D341Med (cell line): ENCODE measurements at places on chromosomes 2 and 18.

- no peak for DNase-seq
These were observed 238.4 kb downstream of the ZEB2 start for GRCh38 chr2:144281476-144281875.

DNA sequence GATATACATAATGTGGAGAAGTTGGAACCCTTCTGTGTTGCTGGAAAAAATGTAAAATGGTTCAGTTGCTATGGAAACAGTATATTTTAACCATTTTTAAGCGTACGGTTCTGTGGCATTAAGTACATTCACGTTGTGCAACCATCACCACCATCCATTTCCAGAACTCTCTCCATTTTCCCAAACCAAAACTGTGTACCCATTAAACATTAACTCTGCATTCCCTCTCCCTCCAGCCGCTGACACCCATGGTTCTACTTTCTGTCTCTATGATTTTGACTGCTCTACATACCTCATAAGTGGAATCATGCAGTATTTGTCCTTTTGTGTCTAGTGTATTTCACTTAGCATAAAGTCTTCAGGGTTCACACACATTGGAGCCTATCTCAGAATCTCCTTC is 67.3 kb downstream of the LDLRAD4 start:
- DNase-seq: no peak

DNA sequence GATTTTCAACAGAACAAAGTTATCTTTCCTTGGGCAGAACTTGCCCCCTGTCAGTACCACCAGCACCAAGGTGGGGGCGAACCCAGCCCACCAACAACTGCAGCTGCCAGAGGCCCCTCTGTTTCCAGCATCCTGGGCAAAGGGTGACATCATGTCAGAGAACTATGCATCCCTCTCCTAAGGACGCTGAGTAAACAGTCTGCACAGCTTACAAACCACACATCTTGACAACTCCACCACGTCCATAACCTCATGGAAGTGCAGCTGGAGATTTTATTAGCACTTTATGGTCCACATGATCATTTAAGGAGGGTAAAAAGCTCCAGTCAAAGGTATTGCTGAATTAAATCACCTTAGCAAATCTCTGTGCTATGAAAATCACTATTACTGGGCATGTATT is 40.4 kb downstream of the PIEZO2 start:
- no peak for DNase-seq

GRCh38 chr2:205771666-205772065 is 89.4 kb downstream of the NRP2 start:
- DNase-seq: no peak

- no peak for DNase-seq
These were observed 118.6 kb downstream of the ANKRD44 start for GRCh38 chr2:197191940-197192322.

- DNase-seq: no peak
These were observed 2.9 kb upstream of the DGKD start for GRCh38 chr2:233351423-233351822.

- no peak for DNase-seq
These were observed 300.7 kb upstream of the MEIS1 start for GRCh38 chr2:66134138-66134701.

DNA sequence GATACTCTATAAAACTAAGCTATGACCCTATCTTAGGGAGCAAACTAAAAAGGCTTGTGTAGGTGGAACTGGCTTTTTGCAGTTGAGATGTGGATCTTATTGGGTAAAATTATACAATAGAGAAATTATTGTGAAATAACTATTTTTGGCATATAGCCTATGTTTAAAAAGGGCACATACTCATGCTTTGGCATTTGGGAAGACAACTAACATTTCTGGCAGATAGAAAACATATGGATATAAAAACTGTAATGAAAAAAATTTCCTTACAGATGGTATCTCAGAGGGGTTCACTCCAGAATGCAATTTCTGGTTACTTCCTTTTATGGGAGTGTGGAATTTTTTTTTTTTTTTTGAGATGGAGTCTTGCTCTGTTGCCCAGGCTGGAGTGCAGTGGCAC is 120.1 kb upstream of the CCDC195 start:
- no peak for DNase-seq

- no peak for DNase-seq
These were observed 18.4 kb upstream of the PRLH start for GRCh38 chr2:237547841-237548416.

DNA sequence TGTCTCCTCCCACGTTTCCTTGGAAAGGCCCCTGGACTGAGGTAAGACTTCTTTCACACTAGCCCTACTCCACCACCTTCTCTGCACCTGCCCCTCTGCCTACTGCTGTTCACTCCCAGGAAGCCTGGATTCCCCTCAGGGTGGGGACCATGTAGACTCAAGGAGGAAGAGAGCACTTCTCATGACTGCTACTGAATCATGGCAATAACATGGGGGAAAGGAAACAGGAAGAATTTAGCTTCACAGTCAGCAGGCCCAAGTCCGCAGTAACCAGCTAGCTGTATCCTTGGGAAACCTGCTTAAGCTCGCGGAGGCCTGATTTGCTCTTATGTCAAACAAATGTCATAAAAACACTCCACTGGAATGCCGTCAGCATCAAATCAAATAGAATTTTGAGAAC is 126.2 kb upstream of the CAPN13 start:
- no peak for DNase-seq

DNA sequence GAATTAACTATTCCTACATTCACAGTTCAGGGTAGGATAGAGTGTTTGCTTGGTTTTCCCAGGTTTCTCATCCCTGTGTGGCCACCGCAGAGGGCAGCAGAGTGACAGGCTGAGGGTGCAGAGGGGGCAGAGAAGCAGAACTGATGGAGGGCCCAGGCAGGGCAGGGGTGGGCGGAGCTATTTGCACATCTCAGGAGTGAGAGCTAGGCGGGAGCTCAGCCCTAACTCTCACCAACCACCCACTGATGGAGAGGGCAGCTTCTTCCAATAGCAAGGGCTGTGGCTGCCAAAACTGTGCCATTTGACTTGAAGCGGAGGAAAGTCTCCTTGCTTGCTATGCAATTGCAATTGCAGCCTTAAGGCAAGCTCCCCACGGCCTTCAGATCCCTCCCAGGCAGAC is 12.0 kb upstream of the DARS1 start:
- no peak for DNase-seq
